ENCODE measurements at places on chromosomes 13 and 19.

- DNase-seq = no peak
Observed at GRCh38 chr19:46520616-46521015, 24.9 kb upstream of the PNMA8B start.

- no peak for DNase-seq
Observed at GRCh38 chr19:46368116-46368515, 21.2 kb downstream of the PPP5C start.

GRCh38 chr19:55479451-55480230 is 3.2 kb downstream of the ZNF628 start:
- no peak for DNase-seq

DNA sequence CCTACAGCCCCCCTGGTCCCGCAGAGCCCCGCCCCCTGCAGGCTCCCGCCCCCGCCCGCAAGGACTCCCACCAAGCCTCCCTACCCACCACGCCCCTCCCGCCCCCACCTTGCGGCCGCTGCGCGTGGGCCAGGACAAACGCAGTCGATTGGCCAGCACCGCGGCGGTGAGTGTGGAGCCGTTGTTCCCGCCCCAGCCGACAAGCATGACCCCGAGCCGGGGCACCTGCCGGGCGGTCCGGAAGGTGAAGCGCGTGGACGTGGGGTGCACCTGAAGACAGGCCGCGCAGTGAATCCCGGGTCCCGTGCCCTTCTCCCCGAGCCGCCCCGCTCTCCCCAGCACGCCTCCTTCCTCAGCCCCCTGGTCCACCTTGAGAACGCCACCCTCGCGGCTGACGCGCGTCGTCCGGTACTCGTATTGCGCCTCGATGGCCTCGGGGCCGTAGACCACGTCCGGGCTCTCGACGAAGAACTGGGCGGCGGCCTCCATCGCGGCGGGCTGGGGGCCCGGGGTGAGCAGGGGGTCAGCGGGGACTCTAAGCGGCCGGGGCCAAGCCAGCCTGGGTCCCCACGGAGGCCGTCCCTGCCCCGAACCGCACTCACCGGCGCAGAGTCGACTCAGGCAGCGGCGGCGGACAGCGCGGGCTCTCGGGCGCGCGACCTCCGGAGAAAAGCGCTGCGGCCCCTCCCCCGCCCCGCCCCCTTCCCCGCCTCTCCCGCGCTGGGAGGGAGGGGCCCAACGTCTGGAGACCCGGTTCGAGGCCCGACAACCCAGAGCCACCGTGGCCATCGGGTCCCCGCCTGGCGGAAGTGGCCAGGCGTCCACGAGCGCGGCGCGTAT is at the start of gene ISYNA1:
Gene ISYNA1, minus strand, starts transcription at position 643 of the 840 bp plus-strand sequence. Its CDS starts 154 bp downstream, at position 489.
- no peak for DNase-seq

- no peak for DNase-seq
Observed at GRCh38 chr13:29815336-29815735, 35.1 kb downstream of the UBL3 start.

DNA sequence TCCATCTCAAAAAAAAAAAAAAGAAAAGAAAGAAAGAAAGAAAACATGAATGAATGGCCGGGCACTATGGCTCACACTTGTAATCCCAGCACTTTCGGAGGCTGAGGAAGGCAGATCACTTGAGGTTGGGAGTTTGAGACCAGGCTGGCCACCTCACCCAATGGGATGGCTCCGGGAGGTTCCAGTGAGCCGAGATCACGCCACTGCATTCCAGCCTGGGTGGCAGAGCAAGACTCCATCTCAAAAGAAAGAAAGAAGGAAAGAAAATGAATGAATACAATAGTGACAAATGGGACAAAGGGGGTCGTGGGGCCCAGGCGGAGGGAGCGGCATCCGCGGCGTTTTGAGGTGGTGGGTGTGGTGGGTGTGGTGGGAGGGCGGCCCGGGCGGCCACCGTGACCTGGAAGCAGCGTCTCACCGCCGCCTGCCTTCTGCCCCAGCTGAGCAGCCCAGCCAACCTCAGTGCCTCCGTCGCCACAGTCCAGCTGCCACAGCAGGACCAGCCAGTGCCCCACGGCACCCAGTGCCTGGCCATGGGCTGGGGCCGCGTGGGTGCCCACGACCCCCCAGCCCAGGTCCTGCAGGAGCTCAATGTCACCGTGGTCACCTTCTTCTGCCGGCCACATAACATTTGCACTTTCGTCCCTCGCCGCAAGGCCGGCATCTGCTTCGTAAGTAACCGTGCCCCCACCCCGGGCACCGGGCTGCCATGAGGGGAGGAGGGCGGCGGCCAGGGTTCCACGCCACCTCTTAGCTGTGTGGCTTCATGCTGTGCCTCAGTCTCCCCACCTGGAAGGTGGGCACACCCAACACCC is 5.1 kb downstream of the PRTN3 start:
- DNase-seq = no peak

DNA sequence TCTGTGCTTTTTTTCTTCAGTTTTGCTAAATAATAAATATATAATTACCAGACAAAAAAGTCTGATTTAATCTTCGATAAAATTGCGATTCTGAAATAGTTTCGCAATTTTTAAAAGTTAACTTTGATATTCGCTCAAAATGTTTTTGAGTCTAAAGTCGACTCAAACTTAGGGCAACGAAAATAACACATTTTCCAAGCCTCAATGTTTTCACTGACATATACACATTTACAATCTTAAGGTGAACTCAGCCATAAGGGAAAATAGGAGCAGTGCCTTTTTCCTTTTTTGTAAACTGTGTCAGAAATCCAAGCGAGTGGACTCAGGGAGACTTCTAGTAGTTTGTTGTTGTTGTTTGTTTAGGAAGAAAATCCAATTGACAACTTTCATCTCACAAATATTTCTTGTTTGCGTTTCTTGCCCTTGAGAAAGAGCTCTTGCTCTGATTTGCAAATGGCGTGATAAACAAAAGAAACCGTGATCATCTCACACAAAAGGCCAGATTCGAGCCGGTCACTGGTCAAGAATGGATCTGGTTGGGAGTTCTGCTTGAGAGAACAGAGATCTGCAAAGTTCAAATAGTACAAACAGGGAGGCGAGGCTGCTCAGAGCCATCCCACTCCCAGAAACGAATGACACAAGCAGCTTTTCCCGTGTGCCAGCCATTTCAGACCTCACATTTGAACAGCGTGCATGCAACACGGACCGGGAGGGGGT is 2.1 kb downstream of the SOX21 start:
- no peak for DNase-seq

DNA sequence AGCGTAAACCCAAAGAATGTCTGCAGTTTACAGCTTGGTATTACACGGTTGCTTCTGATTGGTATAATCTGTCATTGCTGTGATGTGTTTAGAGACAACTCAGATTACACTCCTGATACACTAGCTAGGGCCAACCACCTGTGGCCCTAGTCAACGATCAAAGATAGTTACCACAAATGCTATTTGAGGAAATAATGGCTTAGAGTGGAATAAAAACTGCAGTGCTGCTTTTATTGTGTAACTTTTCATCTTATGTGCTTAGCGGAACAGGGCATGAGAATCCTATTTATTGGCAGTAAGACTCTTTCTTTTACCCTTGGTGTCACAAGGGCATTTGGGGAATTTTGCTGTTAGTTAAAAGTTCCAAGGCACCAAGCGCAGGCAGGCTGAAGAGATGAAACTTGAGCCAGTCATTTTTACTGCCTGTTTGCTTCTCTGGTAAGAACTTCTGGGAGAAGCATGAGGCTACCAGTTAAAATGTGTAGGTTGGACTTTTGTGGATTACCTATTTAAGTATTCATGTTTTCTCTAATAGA is 363.3 kb downstream of the KCNRG start:
- no peak for DNase-seq

DNA sequence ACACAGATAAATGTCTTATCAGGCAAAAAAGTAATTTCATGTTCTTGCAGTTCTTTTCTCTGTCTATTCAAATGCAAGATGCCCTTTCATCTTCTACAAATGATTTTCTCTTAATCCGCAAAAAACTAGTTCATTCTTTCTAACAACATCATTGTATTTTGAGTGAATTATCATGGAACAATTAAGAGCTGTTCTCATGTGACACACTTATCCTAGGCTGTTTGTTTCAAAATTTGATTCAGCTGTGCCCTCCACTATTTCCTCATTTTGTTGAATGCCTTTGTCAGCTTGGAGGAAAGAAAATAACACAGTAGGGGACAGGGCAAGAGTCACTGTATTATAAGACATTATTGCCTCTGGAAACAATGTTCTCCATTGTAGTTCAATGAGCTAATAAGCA is 396.9 kb downstream of the KCTD12 start:
- DNase-seq = no peak

DNA sequence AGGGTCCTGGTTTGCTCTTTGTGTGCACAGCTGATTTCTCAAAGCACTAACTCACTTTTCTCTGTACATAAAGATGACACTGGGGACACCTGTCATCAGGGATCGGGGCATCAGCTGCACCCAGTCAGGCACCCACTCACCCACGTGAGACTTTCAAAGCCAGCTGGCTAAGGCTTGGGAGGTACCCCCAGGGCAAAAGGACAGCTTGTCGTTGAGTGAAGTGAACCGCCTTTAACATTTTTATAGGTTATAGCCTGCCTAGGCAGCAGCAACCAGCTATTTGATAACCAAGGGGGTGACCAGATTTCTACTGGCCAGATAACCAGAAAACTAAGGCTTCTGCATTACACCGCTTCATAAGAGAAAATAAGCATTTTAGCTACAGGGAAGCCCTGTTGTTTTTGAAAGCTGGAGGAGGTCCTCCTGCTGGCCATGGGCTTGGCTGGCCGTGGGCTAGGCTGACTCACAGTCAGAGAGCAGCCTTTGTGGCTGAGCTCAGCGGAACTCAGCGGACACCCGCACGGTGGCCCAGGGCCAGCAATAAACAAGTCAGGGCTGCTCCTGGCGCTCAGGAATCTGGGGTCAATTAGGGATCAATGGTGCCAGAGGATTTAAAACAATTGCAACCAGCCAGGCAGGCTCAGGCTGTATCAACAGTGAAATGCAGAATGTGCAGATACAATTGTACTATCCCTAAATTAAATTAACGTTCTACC is 57.1 kb downstream of the ALOX5AP start:
- peak; percentile 96 for DNase-seq

DNA sequence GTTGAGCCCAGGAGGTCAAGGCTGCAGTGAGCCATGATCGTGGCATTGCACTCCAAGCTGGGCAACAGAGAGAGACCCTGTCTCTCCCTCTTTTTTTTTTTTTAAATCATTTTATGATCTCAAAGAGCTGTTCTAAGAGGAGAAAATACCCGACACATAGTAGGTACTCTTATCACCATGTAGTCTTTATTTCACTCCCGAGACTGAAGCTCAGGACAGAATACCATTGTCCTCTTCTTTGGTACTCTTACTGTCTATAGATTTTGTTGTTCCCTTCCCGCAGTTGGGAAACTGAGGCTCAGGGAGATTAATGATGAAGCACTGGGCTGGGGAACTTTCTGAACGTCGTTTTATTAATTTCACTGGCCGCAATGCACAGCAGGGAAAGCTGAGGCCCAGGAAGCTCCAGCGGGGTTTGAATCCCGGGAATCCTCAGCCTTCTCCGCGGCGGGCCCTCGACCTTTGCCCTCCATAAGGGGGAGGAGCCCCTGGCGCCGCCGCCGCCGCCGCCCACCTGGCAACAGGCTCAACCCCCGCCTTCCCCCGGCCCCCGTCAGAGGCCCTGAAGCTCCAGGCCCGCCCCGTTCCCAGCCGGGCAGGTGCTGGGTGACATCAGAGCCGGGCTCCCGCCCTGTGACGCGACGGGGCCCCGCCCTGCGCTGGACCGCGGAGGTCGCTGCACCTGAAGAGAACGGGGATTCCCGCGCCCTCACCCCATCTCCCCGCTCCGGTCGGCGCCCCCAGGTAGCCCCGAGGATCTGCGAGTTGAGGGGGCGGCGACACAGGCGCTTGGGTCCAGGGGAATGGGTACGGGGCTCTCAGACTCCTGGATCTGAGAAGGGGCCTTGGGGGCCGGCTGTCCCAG is 1.6 kb downstream of the MYH14 start:
- DNase-seq = no peak

- DNase-seq = peak; percentile 54
Observed at GRCh38 chr13:23427881-23428528, 5.5 kb downstream of the SACS start.

DNA sequence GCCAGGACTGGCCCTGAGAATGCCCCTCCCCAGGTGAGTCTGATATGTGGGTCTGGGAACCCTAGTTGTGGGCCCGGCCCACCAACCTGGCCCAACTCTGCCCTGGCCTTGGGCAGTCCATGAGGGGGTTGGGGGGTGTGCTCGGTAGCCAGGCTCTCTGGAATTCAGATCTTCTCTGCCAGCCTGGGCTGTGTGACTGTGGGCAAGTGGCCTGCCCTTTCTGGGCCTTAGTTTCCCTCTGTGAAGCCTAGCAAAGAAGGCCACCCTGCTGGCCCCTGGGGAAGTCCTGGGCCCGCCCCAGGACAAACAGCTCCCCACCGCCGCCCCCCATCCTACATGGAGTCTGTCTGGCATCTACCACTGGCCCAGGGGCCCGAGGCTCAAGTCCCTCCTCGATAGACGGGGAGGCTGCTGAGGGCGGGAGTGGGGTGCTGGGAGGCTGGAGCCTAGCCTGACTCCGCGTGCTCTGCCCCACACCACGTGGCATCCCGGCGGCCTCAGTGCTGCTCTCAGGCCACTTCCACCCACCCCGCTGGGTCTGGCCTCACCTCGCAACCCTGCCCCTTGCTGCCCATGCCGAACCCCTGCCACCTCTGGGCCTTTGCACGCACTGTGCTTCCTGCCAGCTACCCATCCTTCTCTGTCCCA is 8.3 kb upstream of the TBXA2R start:
- no peak for DNase-seq

GRCh38 chr19:7637374-7638256 is 705 bp downstream of the STXBP2 start:
- no peak for DNase-seq

DNA sequence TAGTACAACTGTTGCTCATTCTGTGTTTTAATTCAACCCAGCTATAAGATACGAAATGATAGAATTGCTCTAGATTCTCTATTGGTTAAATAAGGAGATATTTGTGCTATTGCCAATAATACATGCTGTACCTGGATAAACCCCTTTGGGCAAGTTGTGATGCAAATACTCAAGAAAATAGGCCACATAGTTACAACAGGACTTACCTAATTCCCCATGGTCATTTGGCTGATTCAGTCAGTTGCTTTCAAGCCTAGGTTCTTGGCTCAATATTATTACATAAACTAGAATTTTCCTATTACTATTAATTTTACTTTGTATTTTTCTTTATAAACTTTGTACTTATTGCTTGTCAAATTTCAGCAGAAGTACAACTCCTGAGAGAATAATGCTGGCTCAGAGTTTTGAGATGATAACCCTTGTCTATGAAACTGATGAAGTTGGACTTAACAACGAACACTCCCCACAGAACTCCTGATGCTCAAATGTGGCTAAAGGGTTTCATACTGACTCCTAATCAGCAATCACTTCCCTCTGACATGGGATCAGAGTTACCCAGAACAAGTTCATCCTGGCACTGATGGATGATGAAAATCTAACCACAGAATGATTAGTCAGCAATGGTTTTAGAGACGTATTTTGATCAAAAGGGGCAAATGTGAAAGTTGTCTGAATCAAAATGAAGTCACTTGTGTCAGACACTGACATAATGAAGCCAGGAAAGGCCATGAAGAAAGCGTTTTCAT is 221.1 kb downstream of the ITGBL1 start:
- DNase-seq = no peak

- DNase-seq = no peak
Observed at GRCh38 chr19:48117515-48118130, 7.0 kb upstream of the PLA2G4C start.

GRCh38 chr13:99363949-99364348 is 56.8 kb upstream of the GPR183 start:
- DNase-seq = no peak

Measured in fibroblast of upper back skin (primary cell).